HL-60 (cell line): ENCODE measurements at places on chromosomes 6 and 20.
A peak's percentile ranks its signal among the peaks of the same experiment; 100 is the strongest.

DNA sequence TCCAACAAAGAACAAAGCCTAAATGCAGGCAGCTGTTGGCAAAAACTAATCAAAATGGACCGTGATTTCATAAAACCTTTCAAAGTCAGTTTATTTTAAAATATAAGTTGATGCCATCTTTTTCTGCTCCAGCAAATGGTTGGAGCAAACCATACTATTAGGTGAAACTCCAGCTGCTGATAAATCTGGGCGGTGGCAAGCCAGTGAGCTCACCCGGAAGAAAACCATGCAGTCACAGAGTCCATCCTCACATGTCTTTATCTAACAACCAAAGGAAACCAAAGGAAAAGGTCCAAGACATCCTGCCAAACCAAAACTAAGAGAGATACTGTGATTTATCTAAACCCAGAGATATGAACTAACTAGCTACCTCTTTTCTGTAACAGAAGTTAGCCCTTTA is 72.6 kb downstream of the HIVEP2 start:
- no peak for DNase-seq

- DNase-seq: no peak
Measured at GRCh38 chr20:34986311-34987287, 30.9 kb downstream of the MYH7B start.

- peak; percentile 28 for DNase-seq
Measured at GRCh38 chr20:16821211-16822089, 73.3 kb downstream of the OTOR start.

DNA sequence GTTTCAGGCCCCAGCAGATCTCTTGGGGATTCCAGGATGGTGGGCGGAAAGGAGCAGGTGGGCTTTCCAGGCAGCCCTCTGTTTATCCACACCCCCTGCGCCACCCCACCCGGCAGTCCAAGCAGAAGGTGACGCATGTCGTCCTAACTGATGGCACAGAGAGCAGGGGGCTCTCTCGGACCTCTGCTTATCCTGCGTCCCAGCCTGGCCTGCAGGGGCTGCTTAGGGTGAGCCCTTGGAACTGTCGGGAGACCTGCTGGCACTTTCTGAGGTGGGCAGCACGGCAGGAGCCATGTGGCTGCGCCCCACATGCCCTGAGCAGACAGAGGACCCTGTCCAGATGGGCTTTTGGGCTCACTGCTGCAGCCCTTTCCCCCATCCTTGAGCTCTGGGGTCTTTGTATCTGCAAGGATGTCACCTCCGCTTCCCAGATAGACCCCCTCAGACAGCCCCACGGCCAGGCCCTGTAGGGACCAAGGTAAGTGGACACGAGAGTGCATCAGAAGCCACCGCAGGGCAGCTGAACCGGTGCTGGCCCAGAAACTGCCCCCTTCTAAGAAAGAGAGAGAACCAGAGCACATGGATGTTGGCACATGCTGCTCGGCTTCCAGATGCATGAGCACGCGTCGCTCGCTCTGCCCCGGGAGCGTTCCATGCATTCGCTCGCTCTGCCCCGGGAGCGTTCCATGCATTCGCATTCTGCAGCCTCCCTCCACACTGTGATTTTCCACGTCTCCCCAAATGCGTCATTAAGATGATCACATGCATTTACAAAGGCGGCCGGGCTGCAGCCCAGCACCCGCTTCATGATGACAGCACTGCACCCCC is 246.7 kb downstream of the TAF4 start:
- no peak for DNase-seq

DNA sequence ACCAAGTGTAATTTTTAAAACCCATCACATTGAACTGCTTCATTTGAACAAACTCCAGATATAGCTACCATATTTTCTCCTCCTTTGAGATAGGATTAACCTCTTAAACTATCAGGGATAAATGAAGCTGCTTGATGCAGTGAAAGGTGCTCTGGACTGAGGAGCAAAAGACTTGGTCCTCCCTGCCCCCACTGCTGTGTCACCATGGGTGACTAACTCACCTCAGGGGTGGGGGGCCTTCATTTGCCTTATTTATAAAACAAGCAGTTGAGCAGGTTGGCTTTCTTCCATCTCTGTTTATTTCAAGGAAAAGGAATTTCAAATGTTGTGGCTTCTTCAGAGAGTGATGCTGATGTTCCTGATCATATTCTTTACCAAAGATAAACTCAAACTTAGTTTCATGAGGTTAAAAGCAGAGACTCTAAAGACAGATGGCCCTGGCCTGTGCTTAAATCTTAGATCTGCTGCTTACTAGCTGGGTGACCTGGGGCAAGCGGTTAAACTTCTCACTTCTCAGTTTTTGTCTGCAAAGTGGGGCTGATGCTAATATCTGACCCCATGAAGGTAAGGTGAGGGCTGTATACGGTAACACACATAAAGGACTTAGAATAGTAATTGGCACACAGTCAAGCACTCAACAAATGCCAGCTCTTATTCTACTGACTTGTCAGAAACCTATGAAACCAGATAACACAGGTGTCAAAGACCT is 50.5 kb downstream of the FHL5 start:
- DNase-seq: no peak

DNA sequence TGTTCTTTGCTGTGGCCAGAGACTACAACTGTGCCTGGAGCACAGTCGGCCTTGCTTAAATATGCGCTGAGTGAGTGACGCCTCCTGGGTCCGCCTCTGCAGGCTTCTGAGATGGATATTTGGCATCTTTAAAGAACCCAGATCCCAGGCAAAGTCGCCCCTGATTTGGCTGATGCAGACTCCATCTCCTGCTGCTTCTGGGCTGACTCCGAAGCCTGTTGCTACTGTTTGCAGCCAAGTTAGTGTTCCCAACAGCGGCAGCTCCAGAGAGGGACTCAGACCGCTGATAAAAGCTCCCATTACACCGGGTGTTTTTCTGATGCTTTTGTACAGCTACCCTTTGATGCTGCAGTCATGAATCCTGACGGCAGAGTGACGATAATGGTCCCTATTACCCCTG is 83.0 kb upstream of the SULF2 start:
- no peak for DNase-seq

DNA sequence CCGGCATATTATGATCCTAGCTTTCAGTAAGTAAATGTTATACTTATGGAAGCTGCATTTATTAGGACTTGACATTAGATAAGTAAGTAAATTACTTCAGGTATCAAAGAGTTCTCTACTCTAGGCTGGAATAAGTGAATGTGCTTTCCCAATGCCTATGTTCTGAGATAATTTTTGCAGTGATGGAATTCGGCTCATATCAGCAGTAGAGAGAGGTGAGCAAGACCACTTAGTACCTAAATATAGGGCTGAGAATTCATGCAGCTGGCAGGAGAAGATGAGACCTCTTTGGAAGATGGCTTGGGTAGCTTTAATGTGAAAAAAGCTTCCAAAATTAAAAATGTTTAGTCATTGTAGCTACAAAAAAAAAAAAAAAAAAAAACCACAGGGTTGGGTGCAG is 13.3 kb upstream of the BEND3 start:
- DNase-seq: no peak

- no peak for DNase-seq
Measured at GRCh38 chr6:150723857-150724256, 124.2 kb downstream of the PLEKHG1 start.

DNA sequence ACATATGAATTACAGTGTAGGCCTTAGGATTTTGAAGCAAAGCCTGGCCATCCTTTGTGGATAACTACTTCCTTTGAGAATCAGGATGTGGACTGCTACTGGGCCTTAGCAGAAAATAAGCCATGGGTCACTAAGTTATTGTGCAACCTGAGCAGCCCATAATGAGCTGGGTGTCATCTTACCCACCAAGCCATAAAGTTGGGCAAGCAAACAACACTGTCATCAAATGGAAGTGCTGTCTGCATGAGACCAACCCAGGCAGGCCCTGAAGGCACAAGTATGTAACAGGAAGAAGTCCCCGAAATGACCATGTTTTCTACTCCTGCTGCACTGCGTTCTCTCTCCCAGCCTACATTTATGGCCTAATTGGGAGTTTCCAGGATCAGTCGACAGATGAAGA is 205.6 kb upstream of the GGTLC1 start:
- no peak for DNase-seq

DNA sequence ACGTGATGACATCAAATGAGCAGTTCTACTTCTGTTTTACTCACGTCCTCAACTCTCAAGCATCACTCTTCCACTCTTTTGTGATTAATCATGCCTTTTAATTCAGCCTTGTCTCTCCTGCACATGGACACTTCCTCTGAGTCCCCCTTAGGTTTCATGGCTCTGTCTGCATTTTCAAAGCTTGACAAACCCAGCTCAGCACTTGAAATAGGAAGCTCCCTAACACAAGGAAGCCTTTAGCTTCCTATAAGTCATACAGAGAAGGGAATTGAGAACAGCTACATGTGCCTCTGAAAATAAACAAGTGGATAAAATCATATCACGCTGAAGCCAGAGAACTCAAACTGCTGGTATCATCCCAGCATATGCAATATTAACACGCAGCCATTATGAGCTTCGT is 21.2 kb downstream of the KIF16B start:
- DNase-seq: no peak

GRCh38 chr6:82437701-82438100 is 74.1 kb downstream of the TPBG start:
- DNase-seq: no peak

DNA sequence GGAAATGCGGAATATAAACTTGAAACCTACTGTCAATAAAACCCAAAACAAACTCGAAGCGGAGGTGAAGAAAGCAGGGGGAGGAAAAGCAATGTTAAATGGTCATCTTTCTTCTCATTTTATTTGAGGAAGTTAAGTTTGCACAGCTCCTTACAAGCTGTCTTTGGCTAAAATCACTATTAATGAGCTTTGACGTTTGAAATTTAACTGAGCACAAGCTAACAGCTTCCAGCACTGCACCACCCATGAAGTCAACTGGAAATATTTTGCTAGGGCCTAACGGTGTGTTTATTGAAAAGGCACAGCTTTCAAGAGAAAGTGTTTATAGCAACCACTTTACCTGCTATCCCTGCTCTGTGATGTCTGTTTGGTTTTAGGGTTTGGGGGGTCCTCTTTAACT is 103.8 kb downstream of the PKHD1 start:
- DNase-seq: no peak

- DNase-seq: no peak
Measured at GRCh38 chr20:25576783-25577530, 8.4 kb downstream of the NINL start.

GRCh38 chr6:75213112-75213511 is 7.3 kb upstream of the COL12A1 start:
- no peak for DNase-seq

DNA sequence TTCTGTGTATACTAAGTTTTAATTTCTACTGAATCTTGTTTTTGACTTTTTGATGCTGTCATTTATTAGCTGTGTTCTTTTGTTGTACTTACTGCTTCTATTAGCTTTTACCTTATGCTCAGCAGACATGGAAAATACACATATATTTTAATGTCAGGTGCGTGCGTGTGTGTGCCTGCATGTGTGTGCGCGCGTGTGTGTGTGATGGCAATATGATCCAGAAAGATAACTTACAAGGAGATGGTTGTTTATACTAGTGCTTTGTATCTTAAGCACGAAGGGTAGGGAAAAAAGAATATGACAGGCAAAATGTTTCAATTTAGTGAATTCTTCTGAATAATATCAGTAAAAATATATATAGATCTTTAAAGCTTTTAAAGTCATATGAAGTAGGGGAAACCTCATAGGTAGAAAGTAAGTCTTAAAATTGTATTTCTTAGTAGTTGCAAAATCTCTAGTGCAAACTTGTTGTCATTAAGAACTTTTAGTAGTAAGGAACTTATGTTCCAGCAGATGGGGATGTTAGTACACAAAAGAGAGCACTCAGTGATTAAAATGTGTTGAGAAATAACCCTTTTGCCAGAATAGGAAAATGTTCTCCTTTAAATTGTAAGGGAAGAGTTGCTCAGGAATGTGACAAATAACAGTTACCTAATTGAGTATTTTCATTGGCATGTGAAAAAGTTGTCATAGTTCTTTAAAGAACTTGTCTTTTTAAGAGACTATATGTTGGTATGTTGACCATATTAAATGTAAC is 13.2 kb downstream of the QKI start:
- DNase-seq: no peak

- DNase-seq: no peak
Measured at GRCh38 chr20:1827974-1828785, 67.0 kb upstream of the SIRPA start.

DNA sequence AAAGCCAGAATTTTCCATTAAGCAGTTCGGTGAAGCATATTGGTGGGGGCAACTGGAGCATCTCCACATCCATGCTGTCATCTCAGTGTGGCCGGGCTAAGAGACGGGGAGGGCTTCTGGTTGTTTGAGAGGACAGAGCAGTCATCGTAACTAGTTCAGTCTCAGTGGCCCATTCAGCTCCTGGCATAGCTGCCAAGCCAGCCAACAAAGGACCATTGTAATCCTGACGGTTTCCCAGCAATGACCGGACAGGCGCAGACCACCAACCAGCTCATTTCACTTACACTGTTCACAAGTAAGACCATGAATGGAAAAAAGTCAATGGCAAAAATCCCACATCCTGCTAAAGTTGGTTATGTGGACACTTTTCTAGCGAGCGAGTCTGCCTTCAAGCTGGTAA is 14.9 kb upstream of the HDDC2 start:
- DNase-seq: no peak

DNA sequence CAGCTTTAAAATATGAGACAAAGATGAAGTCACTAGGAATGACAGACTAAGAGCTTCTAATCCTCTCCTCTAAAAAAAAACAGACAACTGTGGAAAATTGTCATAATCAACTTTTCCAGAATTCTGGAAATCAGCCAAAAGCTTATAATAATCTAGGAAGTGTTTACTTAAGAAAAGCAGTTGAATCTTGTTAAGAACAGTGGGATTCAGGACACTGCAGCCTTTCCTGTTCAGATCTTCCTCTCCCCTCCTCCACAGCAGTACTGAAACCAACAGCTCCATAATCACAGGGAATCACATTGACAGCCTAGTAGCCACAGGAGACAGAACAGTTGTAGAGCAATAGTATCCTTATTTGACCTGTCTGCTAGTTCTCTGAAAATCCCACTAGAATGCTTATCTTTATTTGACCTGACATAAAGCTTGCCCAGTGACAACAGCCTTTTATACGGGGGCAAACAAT is 41.6 kb downstream of the IBTK start:
- no peak for DNase-seq

DNA sequence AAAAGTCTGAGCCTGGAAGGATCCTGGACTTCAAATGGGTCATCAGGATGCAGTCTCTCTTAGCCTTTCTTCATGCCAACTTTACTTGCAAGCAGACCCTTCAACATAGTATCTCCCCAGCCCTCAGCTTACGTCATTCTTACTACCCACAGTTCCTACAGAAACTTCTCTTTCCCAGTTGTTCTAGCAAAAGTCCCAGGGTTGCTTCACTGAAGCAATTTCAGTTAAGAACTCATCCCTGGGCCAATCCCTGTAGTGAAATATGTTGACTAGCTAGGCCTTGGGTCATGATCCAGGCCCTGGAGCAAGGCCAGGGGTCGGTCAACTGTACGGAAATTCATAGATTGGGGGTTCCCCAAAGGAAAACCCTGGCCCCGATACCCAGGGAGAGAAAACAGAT is 8.6 kb upstream of the FAM83D start:
- no peak for DNase-seq
